Cardiac ventricle fibroblast (primary cell): ENCODE measurements at places on chromosomes 2 and 18. TPM values are rescaled to one million over a fixed set of nuclear protein-coding genes. Genes with fewer than 3 reads are reported as not detected.

Gene DCTN1
- 83.1 and 101 TPM in 2 replicates for total RNA-seq

Gene ATP6V1C2
- 0.10 and 0.50 TPM in 2 replicates for total RNA-seq

Gene RRM2
- 4.6 and 5.9 TPM in 2 replicates for total RNA-seq

Gene DCDC2C
- total RNA-seq, result not detected in 2 replicates

Gene DNAJC5G
- total RNA-seq, result not detected in 2 replicates

Gene CYTIP
- total RNA-seq, result not detected in 2 replicates

Gene MYO7B
- 0.06 TPM in 1 of 2 replicates, not detected in the other for total RNA-seq

Gene PROKR1
- total RNA-seq, result not detected in 2 replicates

Gene RASGRP3
- total RNA-seq, result 1.4 and 4.2 TPM in 2 replicates

Gene BCL2
- total RNA-seq, result 3.4 and 8.3 TPM in 2 replicates

Gene DSG1
- total RNA-seq, result not detected in 2 replicates

Gene NXPH2
- 0.25 TPM in 1 of 2 replicates, not detected in the other for total RNA-seq

Gene PTPRN
- total RNA-seq, result 1.6 and 4.1 TPM in 2 replicates

Gene PRSS56
- total RNA-seq, result not detected in 2 replicates

Gene SCN1A
- total RNA-seq, result not detected in 2 replicates

Gene CAMKMT
- total RNA-seq, result 4.3 and 7.7 TPM in 2 replicates

Gene CGREF1
- total RNA-seq, result 9.6 and 12.3 TPM in 2 replicates

Gene CROCC2
- 0.12 and 0.29 TPM in 2 replicates for total RNA-seq

Gene ERFE
- total RNA-seq, result 3.9 and 9.2 TPM in 2 replicates

Gene CENPA
- total RNA-seq, result 0.87 and 1.9 TPM in 2 replicates

Gene TUBA4B
- not detected in 2 replicates for total RNA-seq

Gene BUB1
- 2.2 and 2.5 TPM in 2 replicates for total RNA-seq

Gene PCGF1
- total RNA-seq, result 8.9 and 13.4 TPM in 2 replicates

Gene OTX1
- total RNA-seq, result not detected in 2 replicates

Gene PDE1A
- 81.7 and 85.3 TPM in 2 replicates for total RNA-seq

Gene TMEM247
- not detected in 2 replicates for total RNA-seq

Gene RESP18
- not detected in 2 replicates for total RNA-seq

Gene COL4A3
- 2.6 and 4.2 TPM in 2 replicates for total RNA-seq

Gene ARHGAP25
- 2.5 and 3.2 TPM in 2 replicates for total RNA-seq
